ENCODE measurements at places on chromosomes 2 and 18.
A peak's percentile ranks its signal among the peaks of the same experiment; 100 is the strongest.

DNA sequence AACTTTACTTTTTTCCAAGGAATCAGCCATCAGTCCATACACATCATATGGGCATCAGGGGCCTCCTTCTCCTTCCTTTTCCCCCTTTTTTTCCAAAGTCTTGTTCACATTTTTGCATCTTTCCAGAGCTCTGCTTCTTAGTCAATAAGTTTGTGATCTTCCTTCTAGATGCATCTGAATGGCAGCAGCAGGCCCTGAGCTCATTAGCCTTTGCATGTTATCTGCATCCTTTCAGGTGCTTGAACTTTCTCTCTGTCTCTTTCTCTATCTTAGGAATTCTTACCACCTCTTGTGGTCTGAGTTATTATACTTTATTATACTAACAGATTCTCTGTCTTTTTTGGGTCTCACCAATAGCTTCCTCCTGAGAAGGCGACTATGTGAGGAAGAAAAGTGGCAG, 312.4 kb upstream of the FANCL start:
- no peaks in the 10 kb centered on the region for H3K27me3 ChIP-seq
- H3K27ac ChIP-seq, result no peak overlapping the region
- no peak for DNase-seq
- no peaks in the 10 kb centered on the region for H3K4me1 ChIP-seq

GRCh38 chr2:182077448-182078142, 91.9 kb downstream of the PPP1R1C start:
- H3K36me3 ChIP-seq, result no peaks in the 10 kb centered on the region
- no peak overlapping the region for H3K27ac ChIP-seq
- no peaks in the 10 kb centered on the region for H3K4me1 ChIP-seq
- peaks cover 4% of the 10 kb centered on the region for H3K27me3 ChIP-seq

GRCh38 chr2:12442476-12442847, 274.3 kb upstream of the TRIB2 start:
- H3K4me1 ChIP-seq, result peaks cover 25% of the 10 kb centered on the region
- peak; percentile 28 for DNase-seq
- H3K36me3 ChIP-seq, result no peaks in the 10 kb centered on the region
- no peak overlapping the region for H3K27ac ChIP-seq

GRCh38 chr2:26614216-26615138, 26.7 kb downstream of the CIB4 start:
- peaks cover 17% of the 10 kb centered on the region for H3K27me3 ChIP-seq
- H3K27ac ChIP-seq, result no peak overlapping the region

DNA sequence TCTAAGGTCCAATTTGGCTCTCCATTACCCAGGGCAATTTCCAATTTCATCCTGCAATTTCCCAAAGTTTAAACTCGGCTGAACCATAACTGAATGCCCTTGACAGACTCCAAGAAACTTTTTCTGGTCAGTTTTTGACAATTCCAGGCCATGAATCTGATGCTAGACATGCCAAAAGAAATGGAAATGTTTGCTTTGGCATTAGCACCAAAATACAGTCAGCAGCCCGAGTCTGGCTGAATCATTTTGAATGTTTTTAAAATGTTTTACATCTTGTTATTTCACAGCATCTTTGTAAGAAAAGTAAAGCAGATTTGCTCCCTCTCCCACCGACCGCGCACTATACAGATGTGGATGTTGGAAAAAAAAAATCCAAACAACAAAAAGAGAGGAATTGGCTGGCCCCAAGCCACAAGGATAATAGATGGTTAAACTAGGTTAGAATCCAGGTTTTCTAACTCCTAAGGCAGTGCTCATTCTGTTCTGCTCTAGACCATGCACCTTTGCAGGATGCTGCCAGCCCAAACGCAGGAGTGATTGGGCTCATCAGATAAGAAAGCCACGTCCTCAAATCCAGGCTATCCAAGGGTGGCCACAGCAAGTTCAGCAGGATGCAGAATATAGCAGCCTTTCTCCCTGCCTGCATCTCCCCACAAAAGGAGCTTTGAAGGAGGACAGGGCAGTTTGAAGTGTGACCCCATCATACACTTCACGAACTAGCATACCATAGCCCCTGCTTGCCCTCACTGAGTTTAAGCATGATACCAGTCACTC, 167.5 kb downstream of the ALK start:
- no peak for DNase-seq
- H3K4me1 ChIP-seq, result no peaks in the 10 kb centered on the region
- no peaks in the 10 kb centered on the region for H3K36me3 ChIP-seq
- no peak overlapping the region for H3K4me3 ChIP-seq
- H3K27me3 ChIP-seq, result no peaks in the 10 kb centered on the region

GRCh38 chr2:212145121-212145520, 393.5 kb downstream of the ERBB4 start:
- H3K36me3 ChIP-seq, result no peaks in the 10 kb centered on the region
- no peak overlapping the region for H3K27ac ChIP-seq
- H3K4me3 ChIP-seq, result no peak overlapping the region

- no peaks in the 10 kb centered on the region for H3K36me3 ChIP-seq
- no peaks in the 10 kb centered on the region for H3K27me3 ChIP-seq
- no peak for DNase-seq
- no peak overlapping the region for H3K27ac ChIP-seq
Measured at GRCh38 chr2:17122887-17123501, 395.2 kb downstream of the RAD51AP2 start.

- no peak overlapping the region for H3K4me3 ChIP-seq
- no peak for DNase-seq
- H3K36me3 ChIP-seq, result no peaks in the 10 kb centered on the region
- H3K27me3 ChIP-seq, result peaks cover 5% of the 10 kb centered on the region
Measured at GRCh38 chr2:237244178-237244577, 158.5 kb downstream of the COPS8 start.

All from activated CD4-positive, alpha-beta memory T cell treated with anti-CD3 and anti-CD28 coated beads for 36 hours (primary cell).